ENCODE measurements at places on chromosomes 7 and 10.

- DNase-seq: no peak
Measured at GRCh38 chr10:95214793-95215192, 20.8 kb downstream of the ACSM6 start.

GRCh38 chr7:20030417-20030816 lies 186.8 kb downstream of the MACC1 start:
- no peak for DNase-seq

DNA sequence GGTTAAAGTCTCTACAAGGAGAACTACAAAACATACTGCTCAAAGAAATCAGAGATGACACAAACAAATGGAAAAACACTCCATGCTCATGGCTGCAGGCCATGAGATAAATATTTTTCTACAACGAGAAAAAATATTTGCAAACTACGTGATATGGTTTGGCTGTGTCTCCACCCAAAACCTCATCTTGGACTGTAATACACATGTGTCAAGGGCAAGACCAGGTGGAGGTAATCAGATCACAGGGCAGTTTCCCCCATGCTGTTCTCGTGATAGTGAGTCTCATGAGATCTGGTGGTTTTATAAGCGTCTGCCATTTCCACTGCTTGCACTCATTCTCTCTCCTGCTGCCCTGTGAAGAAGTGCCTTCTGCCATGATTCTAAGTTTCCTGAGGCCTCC lies 57.8 kb downstream of the COA1 start:
- DNase-seq: no peak

DNA sequence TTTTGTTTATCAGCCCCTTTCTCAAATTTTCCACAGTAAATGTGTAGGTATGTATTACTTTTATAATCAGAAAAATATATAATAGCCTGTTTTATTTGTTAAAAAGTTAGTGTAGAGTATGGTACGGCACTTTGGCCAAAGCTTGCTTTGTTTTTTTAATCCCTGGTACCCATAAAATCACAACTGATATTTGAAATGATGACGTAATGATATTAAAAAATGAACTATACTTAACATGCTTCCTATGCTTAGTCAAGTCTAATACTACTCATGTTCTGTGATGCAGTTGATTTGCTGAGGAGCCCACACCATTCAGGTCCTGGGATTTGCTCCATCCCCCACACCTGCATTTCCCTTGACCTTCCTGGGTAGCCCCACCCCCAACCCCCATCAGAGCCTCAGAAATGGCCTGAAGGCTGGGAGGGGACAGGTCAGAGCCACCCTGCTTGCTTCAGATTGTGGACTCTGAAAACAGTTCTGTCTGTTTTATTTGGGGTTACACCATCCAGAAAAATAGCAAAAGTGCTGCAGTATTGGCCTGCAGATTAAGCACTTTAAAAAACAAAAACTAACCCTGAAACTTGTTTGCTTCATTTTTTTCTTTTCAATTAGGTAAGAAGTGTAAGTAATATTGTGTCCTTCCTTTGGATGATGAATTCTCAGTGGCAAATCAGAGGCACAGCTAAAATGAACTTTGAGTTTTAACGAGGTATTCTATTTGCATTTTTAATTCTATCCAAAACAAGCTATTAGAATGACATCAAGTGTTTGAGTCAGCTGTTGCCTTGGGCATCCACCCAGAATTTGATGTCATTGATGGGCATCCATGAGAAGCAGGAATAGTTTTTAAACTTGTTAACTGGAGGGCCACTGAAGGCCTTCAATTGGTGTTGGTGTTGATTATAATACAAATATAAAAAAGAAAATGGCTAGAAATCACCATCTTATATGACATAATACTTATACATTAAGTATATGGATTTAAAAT lies 23.3 kb downstream of the PLCE1 start:
- DNase-seq: no peak

- DNase-seq: no peak
Measured at GRCh38 chr7:11232462-11232861, 258.8 kb downstream of the PHF14 start.

- DNase-seq: no peak
Measured at GRCh38 chr10:79488870-79489269, 23.5 kb upstream of the EIF5AL1 start.

- DNase-seq: no peak
Measured at GRCh38 chr7:112481121-112481736, 438 bp downstream of the LSMEM1 start.

DNA sequence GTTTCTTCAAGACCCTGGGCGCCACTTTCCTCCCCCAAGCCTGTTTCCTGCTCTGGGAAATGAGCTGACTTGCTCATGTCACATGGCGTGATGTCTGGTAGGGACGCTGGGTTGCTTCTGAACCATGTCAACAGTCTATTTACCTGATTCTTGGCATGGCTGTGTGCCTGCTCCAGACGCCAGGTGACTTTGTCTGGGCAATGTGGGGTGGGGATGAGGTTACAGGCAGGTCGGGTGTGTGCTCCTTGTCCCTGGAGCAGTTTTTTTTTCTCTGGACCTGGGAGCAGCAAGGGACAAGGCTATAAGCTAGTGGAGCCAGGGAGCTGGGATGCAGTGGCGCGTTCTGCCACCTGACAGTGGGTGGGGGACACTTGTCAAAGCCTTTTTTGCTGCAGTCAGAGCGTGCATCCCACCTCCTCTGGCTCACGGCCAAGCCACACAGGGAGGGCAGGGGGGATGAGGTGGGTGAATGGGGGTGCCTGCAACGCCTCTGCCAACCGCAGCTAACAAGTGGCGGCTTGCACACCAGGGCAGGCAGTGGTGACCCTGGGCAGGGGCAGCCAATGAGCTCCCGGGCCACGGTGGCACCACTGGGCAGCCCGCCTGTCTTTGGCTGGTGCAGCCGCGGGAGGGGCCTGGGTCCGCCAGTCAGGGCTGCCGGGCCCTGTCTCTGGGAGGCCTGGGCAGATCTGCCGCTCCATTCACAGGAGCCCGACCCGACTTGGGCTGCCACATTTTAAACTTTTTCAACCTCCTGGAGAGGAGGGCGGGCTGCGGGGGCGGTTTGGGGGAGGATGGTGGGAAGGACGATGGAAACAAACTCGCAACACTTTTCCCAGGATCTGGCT lies 22.9 kb downstream of the DNAJB12 start:
- DNase-seq: no peak

DNA sequence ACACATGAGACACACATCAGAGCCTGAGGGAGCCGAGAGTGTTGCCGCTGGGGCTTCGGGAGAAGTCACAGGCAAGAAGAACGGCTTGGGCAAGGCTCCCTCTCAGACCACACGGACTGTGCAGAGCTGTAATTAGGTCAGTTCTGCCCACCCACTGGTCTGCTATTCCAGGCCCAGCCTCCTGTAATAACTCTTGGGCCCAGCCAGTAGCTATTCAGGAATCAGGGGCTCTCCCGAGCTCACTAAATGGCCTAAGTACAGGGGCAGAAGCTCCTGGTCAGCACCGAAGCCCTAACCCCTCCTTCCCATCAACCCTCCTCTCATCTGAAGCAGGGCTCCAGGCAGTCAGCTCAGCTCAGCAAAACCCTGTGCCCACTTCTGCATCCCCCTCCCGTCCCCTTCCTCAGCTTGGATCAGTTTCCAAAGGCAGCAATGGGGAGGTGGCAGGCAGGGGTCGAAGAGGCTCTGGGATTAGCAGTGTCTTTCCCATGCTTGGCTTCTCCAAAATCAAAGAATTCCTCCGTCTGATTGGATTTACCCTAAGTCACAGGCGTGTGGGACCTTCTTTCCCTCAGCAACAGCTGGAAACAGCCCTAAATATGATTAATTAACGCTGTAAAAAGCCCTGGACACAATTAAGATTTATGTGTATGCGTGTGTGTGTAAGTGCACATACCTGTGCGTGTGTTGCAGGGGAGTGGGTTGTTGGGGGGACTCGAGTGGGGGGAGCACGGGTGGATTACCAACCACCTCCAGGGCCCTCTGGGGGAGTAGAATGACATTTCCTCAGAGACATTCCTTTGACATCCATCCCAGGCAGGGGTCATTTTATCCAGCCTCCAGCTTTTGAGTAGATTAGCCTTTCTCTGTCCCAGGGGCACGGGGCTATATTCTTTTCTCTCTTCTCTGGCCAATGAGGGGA lies 48.4 kb upstream of the BTRC start:
- no peak for DNase-seq

- no peak for DNase-seq
Measured at GRCh38 chr7:41085244-41085643, 617.6 kb downstream of the INHBA start.

DNA sequence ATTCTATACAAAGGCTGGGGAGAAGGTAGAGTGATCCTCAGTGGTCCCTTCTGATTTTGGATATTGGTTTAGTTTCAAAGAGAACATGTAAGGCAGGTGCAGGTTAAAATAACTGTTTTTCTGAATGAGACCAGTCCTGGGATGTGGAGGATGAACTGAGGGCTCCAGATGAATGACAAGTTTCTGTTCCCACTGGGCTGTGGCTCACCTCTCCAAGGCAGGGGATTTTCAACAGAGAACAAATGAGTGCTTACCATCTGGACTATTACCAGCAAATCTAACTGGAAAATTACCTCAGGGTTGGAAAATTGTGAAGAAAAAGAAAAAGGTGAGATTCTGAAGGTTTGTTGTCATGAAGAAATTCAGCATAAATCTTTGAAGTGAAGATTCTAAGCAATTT lies 8.0 kb downstream of the LAMB4 start:
- DNase-seq: no peak

DNA sequence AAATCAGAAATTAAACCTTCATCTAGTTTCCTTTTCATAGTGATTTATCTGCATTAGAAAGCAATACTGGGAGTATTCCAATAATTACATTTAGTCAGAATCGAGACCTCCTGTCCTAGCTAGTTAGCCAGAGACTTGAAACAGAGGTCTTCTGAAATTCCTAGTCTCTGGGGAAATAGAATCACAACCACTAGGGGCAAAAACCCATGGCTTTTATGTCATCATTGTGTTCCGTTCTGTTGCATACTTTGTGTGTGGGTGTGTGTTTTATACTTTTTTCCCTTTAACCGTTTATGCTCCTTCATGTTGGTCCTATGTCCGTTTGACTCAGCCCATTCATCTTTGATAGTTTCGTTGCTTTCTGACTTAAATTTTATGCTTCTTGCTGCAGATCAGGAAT lies 79.8 kb downstream of the RALA start:
- no peak for DNase-seq

DNA sequence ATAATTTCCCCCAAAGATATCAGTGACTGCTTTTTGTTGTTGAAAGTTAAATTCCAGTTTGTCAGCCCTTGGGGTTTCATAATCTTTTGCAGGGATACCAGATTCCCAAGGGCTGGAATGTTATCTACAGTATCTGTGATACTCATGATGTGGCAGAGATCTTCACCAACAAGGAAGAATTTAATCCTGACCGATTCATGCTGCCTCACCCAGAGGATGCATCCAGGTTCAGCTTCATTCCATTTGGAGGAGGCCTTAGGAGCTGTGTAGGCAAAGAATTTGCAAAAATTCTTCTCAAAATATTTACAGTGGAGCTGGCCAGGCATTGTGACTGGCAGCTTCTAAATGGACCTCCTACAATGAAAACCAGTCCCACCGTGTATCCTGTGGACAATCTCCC lies 3.2 kb downstream of the CYP26A1 start:
- no peak for DNase-seq

- no peak for DNase-seq
Measured at GRCh38 chr7:129578829-129579228, 32.7 kb upstream of the NRF1 start.

DNA sequence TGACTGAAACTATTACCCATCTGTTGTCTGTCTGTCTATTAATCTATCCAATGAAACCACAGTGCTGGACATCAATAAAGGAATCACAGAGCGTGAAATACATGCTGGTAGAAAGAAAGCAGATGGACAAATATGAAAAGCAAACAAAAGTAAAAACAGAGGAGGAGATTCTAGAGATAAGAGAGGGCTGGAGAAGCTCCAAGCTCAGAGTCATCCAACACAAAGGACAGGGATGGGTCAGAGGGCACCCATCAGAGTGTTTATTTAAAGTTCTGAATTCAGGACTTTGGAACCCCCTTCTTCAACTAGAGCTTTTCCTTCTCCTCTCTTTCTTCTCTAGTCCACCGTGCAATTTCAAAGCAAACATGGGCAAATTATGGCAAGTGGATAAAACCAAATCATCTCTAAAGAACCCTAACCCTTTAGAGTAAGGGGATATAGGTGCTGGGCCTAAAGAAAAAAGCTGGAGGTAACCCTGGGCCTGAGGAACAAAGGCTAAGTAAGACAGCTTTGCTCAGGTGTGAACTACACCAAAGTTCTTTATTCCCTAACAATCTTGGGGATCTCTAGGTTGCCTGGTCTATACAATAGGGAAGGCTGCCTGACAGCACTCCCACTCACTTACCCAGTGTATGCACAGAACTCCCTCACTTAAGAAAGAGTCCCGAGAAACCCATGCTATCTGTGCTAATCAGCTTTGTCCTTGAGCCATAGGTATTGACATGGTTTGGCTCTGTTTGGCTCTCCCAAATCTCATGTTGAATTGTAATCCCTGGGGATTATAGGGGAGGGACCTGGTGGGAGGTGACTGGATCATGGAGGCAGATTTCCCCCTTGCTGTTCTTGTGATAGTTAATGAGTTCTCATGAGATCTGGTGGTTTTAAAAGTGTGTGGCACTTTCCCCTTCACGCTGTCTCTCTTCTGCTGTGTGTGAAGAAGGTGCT lies 97.0 kb downstream of the BAMBI start:
- DNase-seq: no peak

DNA sequence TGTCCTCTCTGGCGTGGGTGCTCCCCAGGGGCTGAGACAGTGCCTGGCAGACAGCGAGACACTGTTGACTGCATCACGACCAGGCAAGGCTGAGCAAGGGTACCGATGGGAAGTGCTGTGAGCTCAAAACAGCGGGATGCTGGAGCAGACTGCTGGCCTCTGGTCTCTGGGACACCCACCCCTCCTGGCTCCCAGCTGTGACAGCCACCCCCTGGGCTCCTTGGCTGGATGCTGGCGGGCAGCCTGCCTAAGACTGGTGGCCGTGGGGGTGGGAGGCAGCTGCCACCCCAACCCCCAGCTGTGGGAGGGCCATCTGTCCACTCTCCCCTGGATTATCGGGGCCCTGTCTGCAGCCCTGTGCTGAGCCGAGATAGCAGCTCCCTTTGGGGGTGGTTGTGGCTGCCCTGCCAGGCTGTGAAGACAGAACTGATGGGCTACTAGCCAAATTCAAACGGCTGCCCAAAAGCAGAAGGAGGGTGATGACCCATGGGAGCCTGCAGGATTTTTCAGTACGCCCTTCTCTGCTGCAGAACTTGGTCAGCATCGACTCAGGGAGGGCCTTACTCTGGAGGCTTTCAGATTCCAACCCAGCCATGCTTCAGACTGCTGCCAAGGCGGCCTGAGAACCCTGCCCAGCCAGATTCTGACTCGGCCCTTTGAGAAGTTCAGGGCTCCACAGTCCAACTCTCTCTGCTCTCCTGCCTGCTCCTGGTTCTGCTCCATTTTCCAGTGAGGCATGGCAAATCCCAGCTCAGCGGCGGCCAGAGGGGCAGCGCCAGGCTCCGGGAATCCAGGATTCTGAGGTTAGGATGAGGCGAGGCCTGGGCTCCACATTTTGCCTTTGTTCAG lies 125.3 kb downstream of the NEURL1 start:
- DNase-seq: no peak

DNA sequence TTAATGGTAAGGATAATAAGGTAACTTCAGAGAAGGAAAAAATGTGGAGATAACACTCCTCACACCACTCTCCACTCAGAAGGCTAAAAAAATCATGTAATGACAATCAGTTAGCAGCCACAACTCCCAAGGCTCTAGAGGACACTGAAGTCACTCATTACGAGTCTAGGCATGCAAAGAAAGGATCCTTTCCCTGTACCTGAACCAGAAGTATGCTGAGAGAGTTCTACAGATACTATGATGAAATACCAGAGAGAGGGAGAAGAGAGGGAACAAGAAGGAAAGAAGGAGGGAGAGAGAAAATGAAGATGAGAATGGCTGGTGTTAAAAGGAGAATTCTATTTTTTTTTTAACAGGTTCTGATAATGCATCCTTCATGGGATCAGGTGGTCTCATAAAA lies 224.3 kb upstream of the PLXNA4 start:
- no peak for DNase-seq
